ENCODE measurements at places on chromosomes 13 and 19. TPM values are rescaled to one million over a fixed set of nuclear protein-coding genes. Genes with fewer than 3 reads are reported as not detected.

GRCh38 chr19:49374665-49375434 lies 11.2 kb downstream of the DKKL1 start:
- DNase-seq: no peak
- H3K36me3 ChIP-seq: no peaks in the 10 kb centered on the region
- no peaks in the 10 kb centered on the region for H3K27me3 ChIP-seq
- no peak overlapping the region for H3K27ac ChIP-seq
- H3K4me3 ChIP-seq: no peak overlapping the region
- no peaks in the 10 kb centered on the region for H3K4me1 ChIP-seq

DNA sequence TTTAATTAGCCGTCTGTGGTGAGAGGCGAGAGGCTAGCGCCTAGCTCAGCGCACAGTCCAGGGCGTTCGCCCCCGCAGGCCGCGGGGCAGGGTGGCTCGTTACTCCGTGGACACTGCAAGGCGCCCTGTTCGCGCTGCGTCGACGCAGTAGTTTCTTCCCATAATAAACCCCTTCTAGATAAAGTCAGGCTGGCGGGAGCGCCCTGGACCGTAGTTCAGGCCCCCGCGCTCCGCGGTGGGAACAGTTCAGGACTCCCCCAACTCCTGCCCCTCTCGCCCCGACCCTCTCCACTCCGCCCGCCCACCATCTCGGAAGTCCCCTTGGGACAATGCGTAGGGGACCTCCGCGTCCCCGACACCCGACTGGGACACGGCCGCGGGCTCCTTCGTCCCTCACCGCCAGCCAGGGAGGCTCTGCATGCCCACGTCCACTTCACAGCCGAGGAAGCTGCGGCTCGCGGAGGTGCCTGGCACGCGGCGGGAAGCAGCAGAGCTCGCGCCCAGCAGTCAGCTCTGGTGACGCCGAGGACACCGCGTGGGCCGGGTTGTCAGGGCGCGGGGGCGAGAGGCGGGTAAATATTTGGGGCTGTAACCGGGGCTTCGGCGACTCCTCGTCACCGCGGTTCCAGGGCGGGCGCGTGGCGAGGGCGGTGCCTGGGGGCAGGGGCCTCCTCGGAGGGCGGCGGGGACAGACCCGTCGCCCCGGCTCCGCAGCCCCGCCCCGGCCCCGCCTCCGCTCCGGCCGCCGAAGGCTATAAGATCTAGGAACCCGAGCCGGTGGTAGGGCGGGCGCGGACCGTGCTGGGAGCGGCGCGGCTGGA lies at the start of gene RGCC:
TSS of gene RGCC (plus strand) at position 783 of the 821 bp plus-strand sequence. CDS start 158 bp downstream, outside the sequence.
- H3K4me1 ChIP-seq: peaks cover 24% of the 10 kb centered on the region
- H3K36me3 ChIP-seq: no peaks in the 10 kb centered on the region
- H3K27ac ChIP-seq: peak within 1 kb of the TSS; percentile 43
- peak; percentile 89 for DNase-seq
- H3K27me3 ChIP-seq: peaks cover 2% of the 10 kb centered on the region

- no peaks in the 10 kb centered on the region for H3K27me3 ChIP-seq
- H3K4me3 ChIP-seq: no peak overlapping the region
- no peak for DNase-seq
- H3K27ac ChIP-seq: no peak overlapping the region
Observed at GRCh38 chr19:56108447-56109195, 12.5 kb downstream of the ZNF787 start.

- H3K27me3 ChIP-seq: peaks cover 31% of the 10 kb centered on the region
- no peak for DNase-seq
- H3K27ac ChIP-seq: no peak overlapping the region
- H3K4me1 ChIP-seq: peaks cover 44% of the 10 kb centered on the region
Observed at GRCh38 chr13:21674490-21675009, 3.7 kb downstream of the FGF9 start.

DNA sequence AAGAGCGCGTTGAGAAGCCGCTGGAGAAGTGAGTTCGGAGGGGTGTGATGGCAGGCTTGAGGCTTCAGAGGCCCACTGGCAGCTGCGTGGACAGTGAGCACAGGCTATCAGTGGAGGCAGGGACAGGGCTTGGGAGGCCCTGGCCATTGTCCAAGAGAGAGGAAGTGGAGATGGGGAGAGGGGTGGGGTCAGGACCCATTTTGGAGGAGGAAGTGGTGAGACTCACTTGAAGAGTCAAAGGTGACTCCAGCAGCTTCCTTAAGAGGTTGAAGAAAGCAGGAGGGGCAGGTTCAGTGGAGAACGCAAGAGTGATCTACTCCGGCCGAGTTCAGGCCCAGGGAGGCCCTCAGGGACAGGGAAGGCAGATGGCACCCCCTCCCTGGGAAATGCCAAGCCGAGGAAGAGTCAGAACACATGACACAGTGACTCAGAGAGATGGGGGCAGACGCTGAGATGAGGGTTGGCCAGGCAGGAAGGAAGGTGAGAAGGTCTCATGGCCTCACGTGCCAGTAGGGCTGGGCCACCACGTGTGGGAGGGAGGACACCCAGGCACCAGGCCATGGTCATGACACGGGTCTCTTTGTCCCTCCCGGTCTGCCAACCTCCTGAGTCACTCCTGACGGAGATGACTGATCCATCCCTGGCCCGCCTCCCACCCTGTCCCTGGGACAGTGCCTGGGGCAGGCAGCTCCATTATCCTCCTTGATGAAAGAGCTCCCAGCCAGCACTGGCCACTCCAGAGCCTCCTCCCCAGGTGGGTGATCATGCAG lies 10.1 kb upstream of the CD22 start:
- H3K27ac ChIP-seq: peak overlapping the region; percentile 5
- H3K4me3 ChIP-seq: no peak overlapping the region
- no peak for DNase-seq
- no peaks in the 10 kb centered on the region for H3K27me3 ChIP-seq
- peaks cover 41% of the 10 kb centered on the region for H3K4me1 ChIP-seq

- H3K27me3 ChIP-seq: no peaks in the 10 kb centered on the region
- H3K27ac ChIP-seq: no peak overlapping the region
- peaks cover 15% of the 10 kb centered on the region for H3K36me3 ChIP-seq
- H3K4me1 ChIP-seq: peaks cover 14% of the 10 kb centered on the region
- peak; percentile 23 for DNase-seq
- no peak overlapping the region for H3K4me3 ChIP-seq
Observed at GRCh38 chr19:57803594-57804325, 11.0 kb downstream of the ZNF552 start.

DNA sequence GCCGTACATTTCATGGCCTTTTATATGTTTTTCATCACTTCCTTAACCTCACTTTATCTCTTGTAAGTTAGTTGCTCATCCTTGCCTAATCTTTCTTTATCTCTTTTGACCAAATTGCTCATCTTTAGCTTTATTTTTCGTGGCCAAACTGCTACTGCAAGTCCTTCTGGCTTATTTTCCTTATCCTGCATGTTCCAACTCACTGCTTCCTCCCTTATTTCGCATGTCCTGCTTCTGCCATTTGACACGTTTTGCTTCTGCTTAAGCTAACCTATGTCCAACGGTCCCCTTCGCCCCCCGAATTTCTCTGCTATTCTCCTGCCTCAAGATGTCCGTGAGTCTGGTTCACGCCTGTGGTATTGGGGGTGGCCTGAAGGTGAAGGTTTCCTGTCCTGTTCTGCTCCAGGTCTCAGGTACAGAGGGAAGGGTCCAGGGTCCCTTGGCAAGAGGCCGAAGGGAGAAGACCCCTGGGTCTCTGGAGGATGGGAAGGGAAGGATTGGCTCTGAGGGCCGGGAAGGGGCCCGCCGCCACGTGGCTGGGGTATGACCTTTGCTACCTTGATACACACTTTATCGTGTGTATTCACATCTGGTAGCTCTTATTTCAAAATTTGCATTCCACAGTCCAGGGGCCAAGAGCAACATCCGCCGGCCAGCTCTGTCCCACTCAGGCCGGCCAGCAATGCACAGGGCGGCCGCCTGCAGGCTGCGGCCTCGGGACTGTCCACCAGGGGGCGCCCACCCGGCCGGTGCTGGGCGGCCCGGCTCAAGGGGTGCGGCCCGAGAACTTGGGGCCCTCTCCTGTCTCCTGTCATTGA lies 2.9 kb upstream of the C19orf85 start:
- H3K4me3 ChIP-seq: no peak overlapping the region
- peak; percentile 76 for DNase-seq
- no peaks in the 10 kb centered on the region for H3K27me3 ChIP-seq
- H3K4me1 ChIP-seq: peaks cover 5% of the 10 kb centered on the region

DNA sequence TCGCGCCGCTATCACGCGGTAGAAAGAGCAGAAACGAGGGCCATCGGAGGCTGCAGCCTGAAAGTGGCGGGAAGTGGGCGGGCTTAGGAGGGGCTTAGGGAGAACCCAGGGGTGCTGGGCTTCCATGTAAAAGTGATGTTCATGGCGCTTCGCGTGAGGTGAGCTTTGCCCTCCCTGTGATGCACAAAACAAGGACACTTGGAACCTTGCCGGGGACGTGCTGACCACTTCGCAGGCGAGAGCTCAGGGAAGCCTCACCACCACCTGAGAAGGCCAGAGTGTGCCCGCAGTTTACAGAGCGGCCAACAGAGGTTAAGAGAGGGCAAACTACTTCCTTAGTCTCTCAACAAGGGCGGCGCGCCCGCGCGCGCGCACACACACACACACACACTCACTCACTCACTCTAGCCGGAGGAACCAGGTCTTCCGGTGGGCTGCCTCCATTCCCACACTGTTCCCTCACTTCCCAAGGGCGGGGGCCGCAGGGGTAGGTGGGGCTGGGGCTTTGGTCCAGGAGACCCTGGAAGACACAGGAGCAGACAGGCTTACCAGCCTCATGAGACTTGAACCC lies 651 bp downstream of the GAPDHS start:
- peak; percentile 63 for DNase-seq
- H3K27ac ChIP-seq: peak overlapping the region; percentile 33
- H3K4me3 ChIP-seq: peak overlapping the region; percentile 23
- peaks cover 35% of the 10 kb centered on the region for H3K4me1 ChIP-seq
- no peaks in the 10 kb centered on the region for H3K27me3 ChIP-seq
- H3K36me3 ChIP-seq: no peaks in the 10 kb centered on the region

GRCh38 chr19:31254611-31255010 lies 94.6 kb downstream of the TSHZ3 start:
- DNase-seq: no peak
- H3K36me3 ChIP-seq: no peaks in the 10 kb centered on the region
- H3K27me3 ChIP-seq: no peaks in the 10 kb centered on the region

- peak overlapping the region; percentile 57 for H3K4me3 ChIP-seq
- H3K4me1 ChIP-seq: peaks cover 43% of the 10 kb centered on the region
- peak overlapping the region; percentile 93 for H3K27ac ChIP-seq
- H3K36me3 ChIP-seq: no peaks in the 10 kb centered on the region
- peak; percentile 80 for DNase-seq
- no peaks in the 10 kb centered on the region for H3K27me3 ChIP-seq
Observed at GRCh38 chr19:570937-571565, 1.3 kb upstream of the BSG start.

DNA sequence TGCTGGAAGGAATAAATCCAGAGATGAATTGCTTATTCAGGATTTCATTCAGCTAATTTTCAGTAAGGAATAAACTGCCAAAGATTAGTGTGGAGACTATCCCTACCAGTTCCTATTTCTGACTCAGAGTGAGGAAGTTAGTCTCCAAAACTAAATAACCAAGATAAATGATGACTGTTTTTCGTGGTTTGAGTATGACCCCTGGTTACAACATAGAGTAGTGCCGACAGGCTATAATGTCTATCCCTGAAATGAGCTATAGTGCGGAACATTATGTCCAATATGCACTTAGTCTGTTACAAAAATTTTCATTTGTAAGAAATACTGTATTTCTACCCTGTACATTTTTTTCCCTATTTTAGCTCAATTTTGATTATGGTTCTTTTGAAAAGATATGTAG lies 51.4 kb downstream of the NBEA start:
- H3K27me3 ChIP-seq: no peaks in the 10 kb centered on the region

DNA sequence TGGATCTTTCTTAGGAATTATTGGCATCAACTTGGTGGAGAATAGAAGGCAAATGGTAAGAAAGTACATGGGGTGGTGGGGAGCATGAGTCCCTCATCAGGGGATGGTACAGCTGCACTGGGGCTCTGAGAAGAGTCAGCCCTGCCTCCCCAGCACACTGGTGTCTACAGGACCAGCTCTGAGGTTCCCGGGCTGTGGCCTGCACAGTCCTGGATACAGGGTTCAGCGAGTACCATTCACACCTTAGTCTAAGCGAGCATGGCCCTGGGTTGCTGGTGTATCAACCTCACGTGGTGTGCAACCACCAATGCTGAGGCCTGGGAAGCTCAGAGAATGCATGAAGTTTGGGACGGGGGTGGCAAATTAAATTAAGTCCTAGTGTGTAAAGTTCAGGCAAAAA lies 10.1 kb downstream of the TMEM255B start:
- DNase-seq: no peak
- H3K27me3 ChIP-seq: no peaks in the 10 kb centered on the region
- no peaks in the 10 kb centered on the region for H3K36me3 ChIP-seq
- H3K4me3 ChIP-seq: no peak overlapping the region

- no peaks in the 10 kb centered on the region for H3K36me3 ChIP-seq
- H3K27me3 ChIP-seq: no peaks in the 10 kb centered on the region
- H3K27ac ChIP-seq: no peak overlapping the region
- no peak overlapping the region for H3K4me3 ChIP-seq
- no peak for DNase-seq
Observed at GRCh38 chr13:98775844-98776598, 23.5 kb upstream of the SLC15A1 start.

GRCh38 chr13:109610517-109610916 lies 175.9 kb downstream of the IRS2 start:
- DNase-seq: peak; percentile 24
- H3K36me3 ChIP-seq: no peaks in the 10 kb centered on the region
- H3K27ac ChIP-seq: no peak overlapping the region
- H3K27me3 ChIP-seq: no peaks in the 10 kb centered on the region

Gene MARCHF2
- 37.2 TPM for total RNA-seq

Gene ZBTB45
- 12.6 TPM for total RNA-seq

Gene SYDE1
- total RNA-seq: not detected

Gene ZNF547
- 1.2 TPM for total RNA-seq

Gene TMC4
- 7.5 TPM for total RNA-seq

Gene LILRB1
- 18.4 TPM for total RNA-seq

Gene ANGPTL8
- not detected for total RNA-seq

Gene KCNK6
- 2.1 TPM for total RNA-seq

Gene OR7D2
- total RNA-seq: not detected

Gene ATP8B3
- total RNA-seq: 11.2 TPM

Gene LPAR6
- total RNA-seq: 38.5 TPM

Gene VWA8
- 22.6 TPM for total RNA-seq

All from natural killer cell (primary cell).